Fibroblast of pulmonary artery (primary cell): ENCODE measurements at places on chromosomes 4 and X.

DNA sequence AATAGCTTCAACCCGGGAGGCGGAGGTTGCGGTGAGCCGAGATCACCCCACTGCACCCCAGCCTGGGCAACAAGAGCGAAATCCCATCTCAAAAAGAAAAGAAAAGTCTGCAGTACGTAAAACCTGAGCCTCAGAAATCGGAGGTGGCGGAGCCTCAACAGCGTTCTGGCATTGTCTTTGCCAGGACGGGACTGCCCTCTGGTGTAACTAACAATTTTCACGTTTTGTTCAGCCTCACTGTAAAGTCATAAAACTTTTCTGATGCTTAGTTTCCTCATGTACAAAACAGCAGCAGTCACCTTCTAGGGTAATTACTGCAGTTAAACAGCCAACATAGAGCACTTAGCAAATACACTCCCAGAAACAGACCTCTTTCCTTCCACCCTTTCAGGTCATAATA is 121.7 kb downstream of the RBM47 start:
- no peak for DNase-seq

GRCh38 chr4:138488533-138488932 is 246.4 kb upstream of the SLC7A11 start:
- DNase-seq = peak; percentile 58

DNA sequence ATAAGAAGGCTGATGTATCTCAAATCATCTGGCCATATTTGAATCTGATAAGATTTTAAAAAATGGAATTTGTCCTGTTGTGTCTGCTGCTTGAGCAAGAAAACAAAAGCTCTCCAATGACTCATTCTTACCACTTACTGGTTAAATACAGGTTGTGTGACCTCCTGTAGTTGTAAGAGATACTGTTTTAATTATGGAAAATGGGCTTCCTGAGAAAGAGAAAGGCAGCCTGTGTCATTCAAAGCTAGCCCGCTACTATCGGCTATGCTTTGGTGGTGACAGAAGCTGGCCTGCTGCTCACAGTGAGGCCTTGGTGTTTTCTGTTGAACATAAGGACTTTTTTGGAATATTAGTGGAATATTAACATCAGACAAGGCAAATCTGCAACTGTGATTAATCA is 1722.1 kb upstream of the PCDH10 start:
- no peak for DNase-seq

GRCh38 chrX:39809331-39809730 is 288.4 kb downstream of the BCOR start:
- DNase-seq = peak; percentile 43

GRCh38 chrX:118679290-118679689 is 48.1 kb upstream of the IL13RA1 start:
- no peak for DNase-seq

DNA sequence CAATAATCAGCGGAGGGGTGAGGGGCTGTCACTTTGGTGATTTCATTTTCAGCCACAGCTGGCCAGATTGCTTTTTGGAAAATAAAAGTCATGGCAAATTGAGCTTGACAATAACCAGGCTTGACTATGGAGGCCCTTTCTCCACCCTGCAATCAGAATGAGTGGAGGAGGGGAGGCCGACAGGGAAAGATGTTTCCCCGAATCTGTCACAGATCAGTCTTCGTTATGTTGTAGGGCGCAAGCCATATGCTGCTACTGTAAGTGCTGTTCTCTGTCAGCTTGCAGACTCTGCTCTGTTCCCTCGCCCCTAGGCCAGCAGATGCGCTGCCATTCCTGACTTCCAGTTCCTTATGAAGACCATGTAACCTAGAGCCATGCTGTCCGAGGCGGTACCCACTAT is 114.1 kb downstream of the MGST2 start:
- DNase-seq = no peak

- no peak for DNase-seq
These were observed 1.5 kb upstream of the NWD2 start for GRCh38 chr4:37243051-37243450.

GRCh38 chr4:159003420-159004253 is 99.2 kb upstream of the RAPGEF2 start:
- DNase-seq = peak; percentile 28

GRCh38 chrX:71107762-71108360 is 1.3 kb upstream of the CXorf65 start:
- no peak for DNase-seq

GRCh38 chrX:149650162-149650561 is 18.6 kb upstream of the TMEM185A start:
- no peak for DNase-seq

DNA sequence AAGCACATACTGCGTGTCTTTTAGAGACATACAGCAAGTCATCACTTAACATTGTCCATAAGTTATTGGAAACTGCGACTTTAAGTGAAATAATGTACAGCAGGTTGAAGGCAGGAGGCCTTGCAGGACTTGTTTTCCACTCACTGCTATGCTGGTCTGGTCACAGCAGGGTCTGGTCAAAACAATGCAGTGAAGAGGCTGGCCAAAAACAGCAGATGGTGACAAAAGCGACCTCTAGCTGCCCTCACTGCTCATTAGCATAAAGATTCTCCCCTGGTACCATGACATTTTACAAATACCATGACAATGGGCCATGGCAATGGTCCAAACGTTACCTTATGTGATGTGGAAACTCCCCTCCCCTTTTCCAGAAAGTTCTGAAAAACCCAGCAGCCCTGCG is 1283.6 kb downstream of the FSTL5 start:
- DNase-seq = no peak

- DNase-seq = peak; percentile 61
These were observed 712 bp downstream of the STX18 start for GRCh38 chr4:4541040-4541631.

GRCh38 chr4:152202415-152202814 is 333.5 kb downstream of the FBXW7 start:
- no peak for DNase-seq

- no peak for DNase-seq
These were observed 56.0 kb upstream of the MID1 start for GRCh38 chrX:10676235-10676957.

DNA sequence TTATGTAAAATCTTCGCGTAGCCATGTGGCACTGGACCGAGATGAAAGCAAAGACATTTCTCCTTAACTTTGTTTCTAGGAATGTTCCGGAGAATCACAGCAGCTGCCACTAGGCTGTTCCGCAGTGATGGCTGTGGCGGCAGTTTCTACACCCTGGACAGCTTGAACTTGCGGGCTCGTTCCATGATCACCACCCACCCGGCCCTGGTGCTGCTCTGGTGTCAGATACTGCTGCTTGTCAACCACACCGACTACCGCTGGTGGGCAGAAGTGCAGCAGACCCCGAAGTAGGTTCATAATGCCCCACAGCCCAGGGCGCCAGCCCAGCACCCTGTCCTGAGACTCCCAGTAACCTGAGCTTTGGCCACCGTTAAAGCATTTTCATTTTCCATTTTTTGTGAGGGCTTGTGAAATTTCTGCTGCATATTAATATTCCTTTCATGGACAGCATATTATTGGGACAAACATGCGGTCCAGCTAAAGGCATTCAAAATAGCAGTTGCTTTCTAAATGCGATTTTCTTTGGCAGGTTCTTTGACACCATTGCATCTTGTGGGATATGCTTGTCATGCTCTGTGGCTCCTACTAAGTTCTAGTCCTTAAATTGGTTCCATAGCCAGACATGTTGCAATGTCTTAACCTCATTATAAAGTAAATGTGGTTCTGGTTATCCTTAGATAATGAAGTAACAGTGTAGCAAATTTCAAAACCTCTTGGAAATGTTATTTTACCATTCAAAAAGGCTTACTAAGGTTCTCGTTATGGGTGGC is 49.1 kb upstream of the MSANTD1 start:
- DNase-seq = no peak

GRCh38 chr4:81052119-81053068 is 21.9 kb downstream of the BMP3 start:
- DNase-seq = peak; percentile 75

DNA sequence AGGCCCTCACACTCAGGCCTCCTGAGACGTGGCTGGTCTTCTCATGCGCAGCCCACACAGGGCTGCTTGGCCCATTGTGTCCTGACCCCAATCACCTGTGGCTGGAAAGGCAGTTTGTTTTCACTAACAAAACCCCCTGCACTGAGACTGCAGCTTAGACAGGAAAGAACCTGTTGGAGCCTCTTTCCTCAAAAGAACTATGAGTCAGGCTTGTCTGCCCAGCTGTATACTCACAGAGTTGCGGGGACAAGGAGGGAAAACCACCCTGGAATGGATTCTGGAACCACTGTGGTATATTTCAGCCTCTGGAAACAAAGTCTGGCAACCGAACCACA is 5.2 kb upstream of the TMEM156 start:
- DNase-seq = peak; percentile 40

- DNase-seq = no peak
These were observed 2.6 kb downstream of the MSX1 start for GRCh38 chr4:4862071-4862551.

DNA sequence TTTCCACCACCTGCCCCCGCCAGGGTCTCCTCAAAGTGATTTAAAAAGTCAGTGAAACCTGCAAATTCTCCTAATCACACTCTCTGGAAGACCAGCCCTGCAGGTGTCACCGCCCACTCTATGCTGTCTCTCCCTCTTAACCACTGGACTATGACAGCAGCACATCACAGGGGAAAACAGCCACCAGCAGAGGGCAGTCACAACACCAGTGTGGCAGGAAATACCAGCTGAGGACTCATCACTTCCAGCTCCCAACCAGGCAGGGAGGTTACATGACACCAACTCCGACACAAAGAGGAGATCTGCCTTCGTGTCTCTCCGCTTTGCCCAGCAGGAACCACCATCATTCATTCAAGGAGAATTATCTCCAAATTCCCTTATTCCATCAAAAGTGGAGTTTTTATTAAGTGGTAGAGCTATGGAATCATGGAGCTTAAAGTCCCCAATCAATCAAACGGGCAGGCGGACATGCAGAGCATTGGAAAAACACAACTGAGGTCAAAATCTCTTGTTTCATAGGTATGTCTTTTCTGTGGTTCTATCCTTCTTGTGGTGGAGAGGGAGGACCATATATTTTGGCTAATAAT is 91.3 kb downstream of the NSUN7 start:
- DNase-seq = peak; percentile 86

- DNase-seq = no peak
These were observed 17.9 kb upstream of the LAP3 start for GRCh38 chr4:17558941-17559708.

GRCh38 chr4:62117886-62118285 is 917.8 kb downstream of the ADGRL3 start:
- no peak for DNase-seq

DNA sequence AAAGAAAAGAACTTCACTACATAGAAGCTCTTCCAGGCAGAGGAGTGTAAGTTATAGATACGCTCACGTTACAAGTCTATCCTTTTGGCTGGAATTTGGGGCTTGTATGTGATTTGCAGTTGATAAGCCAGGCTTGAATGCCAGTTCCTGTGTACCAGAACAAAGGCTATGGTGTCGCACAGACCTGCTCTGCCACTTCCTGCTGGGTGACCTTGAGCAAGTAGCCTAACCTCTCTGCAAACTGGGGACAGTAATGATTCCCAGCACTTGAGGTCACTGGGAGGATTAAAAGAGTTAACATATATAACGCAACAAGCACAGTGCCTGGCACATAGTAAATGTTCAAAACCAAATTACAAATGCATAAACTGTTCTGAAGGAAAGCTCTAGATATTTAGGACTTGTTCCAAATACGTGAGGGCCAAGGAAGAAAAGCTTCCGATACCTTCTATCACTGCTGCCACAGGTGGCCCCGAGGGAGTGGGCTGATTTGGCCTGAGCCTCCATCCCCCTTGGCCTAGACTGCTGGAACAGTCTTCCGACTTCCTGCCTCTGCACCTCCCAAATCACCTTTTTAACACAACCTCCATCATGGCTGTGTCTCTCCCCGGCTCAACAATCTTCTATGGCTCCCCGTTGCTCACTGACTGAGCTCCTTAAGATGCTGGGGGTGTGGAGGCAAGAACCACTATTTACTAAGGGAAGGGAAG is 1.3 kb upstream of the SOWAHD start:
- DNase-seq = no peak

GRCh38 chr4:189800545-189801088 is 140.1 kb upstream of the FRG1 start:
- DNase-seq = no peak

DNA sequence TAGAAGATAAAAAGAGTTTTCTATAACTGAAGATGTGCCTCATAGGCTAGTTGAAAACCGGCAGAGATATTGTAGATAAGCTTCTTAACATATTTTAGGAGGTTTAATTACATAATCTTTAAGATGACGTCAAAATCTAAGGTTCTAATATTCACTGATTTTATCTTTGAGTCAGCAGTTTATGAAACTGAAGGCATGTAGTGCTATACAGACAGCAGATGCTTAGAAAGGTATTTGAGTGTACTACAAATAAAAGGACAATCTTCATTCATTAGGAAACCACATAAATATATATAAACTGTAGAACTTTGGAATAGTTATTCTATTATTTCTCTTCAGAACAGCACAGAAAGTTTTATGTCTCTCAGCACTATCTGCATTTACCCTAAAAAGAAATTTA is 504.8 kb downstream of the IL15 start:
- DNase-seq = no peak
